ENCODE measurements at places on chromosomes 6 and 20. TPM values are rescaled to one million over a fixed set of nuclear protein-coding genes. Genes with fewer than 3 reads are reported as not detected.

DNA sequence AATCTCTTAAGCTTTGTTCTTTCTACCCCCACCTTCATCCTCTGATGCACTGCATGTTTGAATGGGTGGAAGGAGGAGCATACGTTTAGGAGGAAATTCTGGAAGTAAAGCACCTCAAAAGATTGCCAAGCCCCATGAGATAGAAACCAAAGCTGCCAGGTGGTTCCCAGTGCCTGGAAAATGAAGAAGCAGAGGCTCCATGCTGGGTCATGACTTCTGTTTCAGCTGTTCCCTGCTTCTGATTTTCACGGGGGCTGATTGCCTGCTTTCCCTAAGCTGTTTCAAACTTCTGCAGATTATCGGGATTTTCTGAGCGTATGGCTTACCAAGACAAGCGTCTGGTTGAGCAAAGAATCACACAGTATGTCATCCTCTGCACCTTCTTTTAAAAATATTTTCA lies 87.5 kb upstream of the SYNDIG1 start:
- DNase-seq = no peak

DNA sequence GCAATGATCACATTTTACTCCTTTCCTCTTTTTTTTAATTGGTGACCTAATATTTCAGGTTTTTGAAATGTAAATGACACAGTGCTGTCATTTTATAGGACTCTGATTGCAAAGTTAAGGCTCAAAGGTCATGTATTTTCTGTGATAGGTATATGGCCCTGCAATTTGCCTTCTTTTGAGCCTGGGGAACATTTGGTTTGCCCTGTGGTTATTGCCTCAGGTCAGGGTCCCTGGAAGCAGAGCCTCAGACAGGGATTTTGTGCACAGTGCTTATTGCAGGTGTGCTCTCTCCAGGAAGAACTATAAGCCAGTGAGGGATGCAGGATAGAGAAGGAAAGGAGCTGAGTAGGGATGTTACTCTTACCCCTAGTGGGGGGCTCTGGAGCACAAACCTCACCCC lies 229.3 kb upstream of the ECI2 start:
- DNase-seq = no peak

- DNase-seq = no peak
Measured at GRCh38 chr6:137315081-137315480, 95.9 kb upstream of the IFNGR1 start.

CPNE1 gene
- total RNA-seq = 327 TPM

ZFP57 gene
- total RNA-seq = not detected

- DNase-seq = no peak
Measured at GRCh38 chr6:137581019-137581707, 87.0 kb upstream of the OLIG3 start.

DSP gene
- 8.9 TPM for total RNA-seq

- peak; percentile 40 for DNase-seq
Measured at GRCh38 chr6:46015119-46015968, at the start of gene CLIC5. Gene CLIC5 (minus strand): TSS chr6:46015860. CDS start chr6:46015542, 318 bp downstream.

GRCh38 chr6:41700463-41701347 lies 34.7 kb downstream of the TFEB start:
- no peak for DNase-seq

SLC22A2 gene
- not detected for total RNA-seq

GRCh38 chr6:170034294-170034693 lies 256.6 kb downstream of the DLL1 start:
- DNase-seq = peak; percentile 5

SLC44A4 gene
- total RNA-seq = not detected

MTCH1 gene
- 179 TPM for total RNA-seq

- DNase-seq = no peak
Measured at GRCh38 chr6:109284675-109285074, 97.6 kb downstream of the CD164 start.

MMP24 gene
- 19.0 TPM for total RNA-seq

DNA sequence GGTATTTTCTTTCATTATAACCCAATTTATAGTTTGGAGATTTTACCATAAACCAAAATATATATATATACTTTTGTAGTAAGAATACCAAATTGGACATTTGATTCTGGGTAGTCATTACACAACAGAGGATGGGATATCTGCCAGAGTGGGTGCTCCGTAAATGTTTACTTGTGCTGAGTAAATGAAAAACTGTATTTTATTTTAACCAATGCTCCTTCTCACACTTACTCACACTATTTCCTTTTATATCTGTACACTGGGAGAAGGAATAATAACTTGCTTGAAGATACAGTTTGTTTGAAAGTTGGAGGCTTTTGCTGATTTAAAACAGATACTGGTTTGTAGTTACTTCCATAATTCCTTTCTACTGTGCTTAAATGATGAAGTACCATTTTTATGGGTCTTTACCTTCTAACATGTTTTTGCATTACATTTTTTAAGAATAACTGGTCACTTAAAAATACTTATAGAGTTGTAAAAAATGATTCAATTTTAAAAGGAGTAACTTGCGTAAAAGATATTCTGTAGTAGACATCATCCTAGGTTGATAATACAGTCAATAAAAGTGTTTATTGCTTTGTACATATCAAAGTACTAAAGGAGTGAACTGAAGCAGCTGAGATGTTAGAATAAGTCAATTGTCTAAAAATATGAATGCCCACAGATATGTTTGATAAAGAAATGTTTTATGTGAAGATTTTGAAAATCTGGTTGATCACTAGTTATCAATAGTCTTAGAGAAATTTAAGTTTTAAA lies 411.7 kb downstream of the UTRN start:
- no peak for DNase-seq

PNPLA1 gene
- not detected for total RNA-seq

PAX1 gene
- total RNA-seq = not detected

DNA sequence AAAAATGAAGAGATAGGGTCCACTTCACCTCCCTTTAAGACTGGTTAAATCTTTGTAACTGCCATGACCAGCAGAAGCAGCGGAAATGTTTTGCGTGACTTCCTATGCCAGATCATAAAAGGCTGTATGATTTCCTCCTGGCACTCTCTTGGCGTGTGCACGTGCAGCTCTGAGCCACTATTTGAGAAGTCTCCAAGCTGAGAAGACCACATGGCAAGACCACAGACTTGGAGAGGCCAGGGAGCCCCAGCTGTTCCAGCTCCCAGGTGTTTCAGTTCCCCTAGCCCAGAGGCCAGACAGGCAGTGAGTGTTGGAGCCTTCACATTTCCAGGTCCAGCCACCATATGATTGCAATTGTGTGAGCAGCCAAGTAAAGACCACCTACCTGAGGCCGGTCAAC lies 259.3 kb upstream of the RIN2 start:
- no peak for DNase-seq

FAXC gene
- 68.9 TPM for total RNA-seq

GRCh38 chr20:31698803-31699718 lies 23.6 kb downstream of the BCL2L1 start:
- no peak for DNase-seq

- DNase-seq = peak; percentile 57
Measured at GRCh38 chr20:5788385-5788895, 38.2 kb downstream of the SHLD1 start.

- no peak for DNase-seq
Measured at GRCh38 chr6:163243083-163243482, 171.4 kb upstream of the QKI start.

NOP56 gene
- total RNA-seq = 185 TPM

- DNase-seq = no peak
Measured at GRCh38 chr6:1122083-1122482, 189.8 kb upstream of the FOXQ1 start.

GCLC gene
- total RNA-seq = 29.1 TPM

GRCh38 chr20:21063276-21063675 lies 42.9 kb downstream of the LINC00237 start:
- DNase-seq = no peak

DNA sequence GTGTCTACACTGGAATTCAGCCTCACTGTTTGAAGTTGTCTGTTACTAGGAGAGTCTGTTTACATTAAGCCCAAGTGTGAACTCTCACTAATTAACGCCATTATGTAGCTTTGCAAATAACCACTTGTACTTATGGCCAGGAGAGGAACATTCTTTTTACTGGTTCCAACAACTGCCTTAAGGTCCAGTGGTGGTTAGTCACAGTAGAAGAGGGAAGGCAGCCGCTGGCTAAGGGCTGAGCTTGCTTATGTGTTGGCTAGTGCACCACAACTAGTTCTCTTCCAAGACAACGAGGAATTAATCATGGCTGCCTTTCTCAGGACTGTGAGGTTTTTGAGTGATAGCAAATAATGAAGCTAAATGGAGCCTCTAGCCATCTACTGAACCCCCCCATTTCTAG lies 14.9 kb upstream of the SLC22A23 start:
- DNase-seq = no peak

FOXQ1 gene
- 1.9 TPM for total RNA-seq

- no peak for DNase-seq
Measured at GRCh38 chr20:37407573-37408002, 61.6 kb downstream of the SRC start.

DNA sequence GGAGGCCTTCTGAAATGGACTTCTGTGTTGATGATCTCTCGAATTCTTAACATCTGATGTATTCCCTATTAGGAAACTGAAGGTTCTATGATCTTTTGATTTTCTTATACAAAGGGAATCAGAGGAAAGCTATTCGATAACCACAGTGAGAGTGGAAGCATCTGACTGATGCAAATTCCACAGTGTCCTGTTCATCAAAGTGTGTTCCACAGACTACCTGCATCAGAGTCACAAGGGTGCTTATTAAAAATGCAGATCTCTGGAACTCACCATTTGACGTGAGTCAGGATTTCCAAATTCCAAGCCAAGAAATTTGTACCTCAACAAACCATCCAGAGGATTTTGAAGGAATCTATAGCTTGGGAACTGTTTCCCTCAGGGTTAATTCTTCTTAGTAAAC lies 4.4 kb upstream of the MEP1A start:
- DNase-seq = no peak

HLA-DQA1 gene
- not detected for total RNA-seq

- no peak for DNase-seq
Measured at GRCh38 chr6:25403150-25403549, 124.0 kb downstream of the CARMIL1 start.

GJA10 gene
- not detected for total RNA-seq

GPLD1 gene
- total RNA-seq = 2.0 TPM

GRCh38 chr6:72466971-72467566 lies 154.8 kb upstream of the KCNQ5 start:
- no peak for DNase-seq

DNA sequence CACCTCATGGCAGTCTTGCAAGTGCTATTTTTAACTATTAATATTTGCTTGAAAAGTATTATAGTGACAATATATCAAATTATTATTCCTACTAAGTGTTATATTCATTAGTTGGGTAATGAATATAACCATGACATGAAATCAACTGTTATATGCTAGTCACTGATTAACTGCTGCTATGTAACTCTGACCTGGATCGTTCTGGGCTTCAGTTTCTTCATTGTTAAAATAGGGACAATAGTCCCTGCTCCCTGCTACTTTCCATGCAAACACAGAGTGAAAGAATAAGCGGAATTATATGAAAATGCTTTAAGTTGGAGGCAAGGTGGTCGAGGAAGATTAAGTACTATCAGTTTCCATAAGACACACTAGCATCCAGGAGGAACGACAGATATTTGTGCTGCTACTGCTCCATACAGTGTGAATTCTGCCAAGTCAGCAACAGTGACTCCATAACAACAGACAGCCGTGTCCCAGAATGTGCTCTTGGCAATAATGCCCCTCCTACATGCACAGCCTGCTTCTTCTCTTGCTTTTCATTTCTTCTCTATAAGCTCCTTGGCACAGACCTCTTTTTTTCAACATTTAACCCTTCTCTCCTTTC lies 107.2 kb downstream of the CHD6 start:
- no peak for DNase-seq

DNA sequence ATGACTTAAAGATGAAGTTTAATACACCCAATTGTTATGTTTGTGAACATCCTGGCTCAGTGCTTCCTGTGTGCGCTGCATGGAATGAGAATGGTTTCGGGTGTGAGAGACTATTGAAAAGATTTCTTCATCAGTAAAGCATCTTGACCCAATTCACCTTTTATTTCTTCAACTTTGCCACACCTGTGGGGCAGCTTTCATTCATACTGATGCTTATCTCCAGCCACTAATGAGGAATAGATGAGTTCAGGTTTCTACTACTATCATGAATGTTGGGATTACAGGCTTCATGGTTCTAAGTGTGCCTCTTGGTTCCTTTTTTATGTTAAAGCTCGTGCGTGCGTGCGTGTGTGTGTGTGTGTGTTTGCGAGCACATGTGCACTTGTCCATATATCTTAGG lies 373.7 kb upstream of the SOX4 start:
- no peak for DNase-seq

DNA sequence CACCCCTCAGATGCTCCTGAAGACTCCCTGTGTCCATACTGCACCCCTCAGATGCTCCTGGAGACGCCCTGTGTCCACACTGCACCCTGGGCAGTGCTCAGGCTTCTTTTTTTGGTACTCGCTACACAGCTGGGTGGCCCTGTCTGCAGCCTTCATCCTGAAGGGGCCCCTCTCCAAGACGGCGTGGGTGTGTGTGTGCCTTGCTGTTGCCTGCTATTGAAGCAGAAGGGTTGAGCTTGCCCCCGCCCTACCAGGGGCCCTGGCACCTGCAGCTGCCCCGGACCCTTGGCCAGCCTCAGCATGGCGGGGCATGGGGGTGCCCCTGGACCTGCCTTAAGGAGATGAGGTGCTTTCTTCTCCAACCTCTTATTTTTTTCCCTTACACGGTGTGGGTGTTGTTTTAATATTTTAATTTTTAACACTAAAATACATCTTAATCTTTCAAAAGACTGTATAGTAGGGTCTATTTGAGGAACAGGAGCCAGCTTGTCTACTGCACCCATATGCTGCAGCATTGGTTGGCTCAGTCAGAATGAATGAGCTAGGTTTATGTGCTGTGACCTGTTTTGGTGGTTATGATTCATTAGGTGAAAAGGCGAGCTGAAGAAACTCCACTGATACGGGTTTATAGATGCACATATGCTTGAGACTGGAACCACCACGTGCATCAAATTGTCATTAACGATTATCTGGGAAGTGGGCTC lies 135.9 kb downstream of the AGPAT4 start:
- DNase-seq = no peak

DNA sequence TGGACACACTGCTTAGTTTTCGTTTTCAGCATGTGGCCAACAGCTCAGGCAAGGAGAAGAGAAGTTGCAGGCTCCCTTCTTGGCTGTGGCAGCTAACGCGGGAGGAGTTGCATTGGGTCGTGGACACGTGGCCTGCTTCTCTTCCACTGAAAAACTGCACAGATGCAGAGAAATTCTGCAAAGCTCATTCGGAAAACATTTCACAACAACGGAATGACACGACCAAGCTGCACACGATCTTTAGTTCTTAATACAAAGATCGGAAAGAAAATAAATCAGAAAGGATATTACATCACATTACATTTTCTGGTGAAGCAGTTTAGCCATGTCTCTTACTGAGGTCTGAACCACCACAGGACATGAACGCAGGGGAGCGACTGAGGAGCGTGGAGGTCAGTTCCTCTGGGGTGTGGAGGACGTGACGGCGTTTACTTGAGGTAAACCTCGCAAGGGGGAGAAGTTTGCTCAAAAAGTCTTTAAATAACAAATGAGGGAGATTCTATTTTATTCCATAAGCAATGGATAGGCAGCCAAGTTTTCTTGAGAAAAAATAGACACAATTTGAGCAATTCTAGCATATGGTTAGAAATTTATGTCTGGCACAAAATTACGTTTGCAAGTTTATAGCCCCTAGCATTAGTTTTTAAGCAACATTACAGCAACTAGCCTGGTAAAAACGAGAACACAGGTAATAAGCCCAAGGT lies 178.3 kb downstream of the THBS2 start:
- DNase-seq = no peak

HLA-DQB1 gene
- total RNA-seq = not detected

- DNase-seq = no peak
Measured at GRCh38 chr6:40411881-40412280, 175.3 kb downstream of the LRFN2 start.

SLC22A7 gene
- 0.34 TPM for total RNA-seq

- no peak for DNase-seq
Measured at GRCh38 chr20:47276851-47277534, 79.5 kb downstream of the ZMYND8 start.

Measured in glutamatergic neuron (in vitro differentiated cells).